ENCODE measurements at places on chromosomes 1 and 21. TPM values are rescaled to one million over a fixed set of nuclear protein-coding genes. Genes with fewer than 3 reads are reported as not detected.

- DNase-seq, result no peak
Measured at GRCh38 chr21:26491663-26492062, 81.4 kb downstream of the CYYR1 start.

DNA sequence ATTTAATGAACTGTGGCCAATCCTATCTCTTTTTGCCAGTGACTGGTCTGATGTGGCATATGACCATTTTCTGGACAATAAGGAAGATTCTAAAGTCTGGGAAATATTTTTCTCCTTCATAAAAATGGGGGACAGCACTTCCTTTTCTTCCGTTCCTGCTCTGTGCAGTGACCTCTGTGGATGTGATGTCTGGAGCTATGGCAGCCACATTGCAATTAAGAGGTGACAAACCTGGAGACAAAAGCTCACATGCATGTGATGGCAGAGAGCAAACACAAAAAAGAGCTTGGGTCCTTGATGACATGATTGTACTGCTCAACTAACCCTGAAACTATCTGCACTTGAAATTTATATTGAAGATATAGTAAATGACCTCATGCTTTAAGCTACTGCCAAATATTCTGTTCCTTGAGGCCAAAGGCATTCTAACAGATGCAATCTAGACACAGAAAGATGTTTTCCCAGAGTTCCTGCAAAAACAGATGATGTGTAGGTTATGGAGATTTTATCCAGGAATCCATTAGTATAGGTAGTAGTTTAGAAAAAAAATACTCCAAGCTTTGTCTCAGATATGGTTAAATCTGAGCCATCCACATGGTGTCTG lies 2.2 kb upstream of the MAGI3 start:
- DNase-seq, result no peak

DNA sequence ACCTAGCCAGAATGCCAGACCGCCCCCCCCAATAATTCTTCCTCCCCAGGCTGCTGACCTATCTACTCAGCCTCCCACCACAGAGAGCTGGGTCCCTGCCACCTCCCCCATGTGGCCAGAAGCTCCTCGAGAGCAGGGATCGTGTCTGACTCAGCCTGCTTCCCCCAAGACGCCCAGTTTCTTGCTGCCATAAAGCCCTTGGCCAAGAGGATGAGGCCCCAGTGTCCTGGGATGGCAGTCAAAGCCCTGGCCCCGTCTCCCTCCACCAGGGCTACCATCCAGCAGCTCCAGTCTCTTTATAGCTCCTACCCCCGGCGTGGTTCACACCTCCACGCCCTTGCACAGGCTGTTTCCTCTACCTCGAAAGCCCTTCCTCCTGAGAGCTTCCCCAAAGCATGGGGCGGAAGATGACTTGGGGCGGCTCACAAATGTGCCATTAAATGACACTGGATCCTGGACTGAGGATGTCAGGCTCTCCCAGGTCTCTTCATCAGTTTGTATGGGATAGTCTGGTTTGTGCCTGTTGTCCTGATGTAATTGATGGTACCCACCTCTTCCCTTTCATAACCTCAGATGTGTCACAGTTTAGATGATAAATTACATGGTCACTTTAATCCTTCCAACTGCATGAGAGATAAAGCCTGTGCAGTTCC lies 13.2 kb downstream of the ADGRB2 start:
- peak; percentile 20 for DNase-seq

DNA sequence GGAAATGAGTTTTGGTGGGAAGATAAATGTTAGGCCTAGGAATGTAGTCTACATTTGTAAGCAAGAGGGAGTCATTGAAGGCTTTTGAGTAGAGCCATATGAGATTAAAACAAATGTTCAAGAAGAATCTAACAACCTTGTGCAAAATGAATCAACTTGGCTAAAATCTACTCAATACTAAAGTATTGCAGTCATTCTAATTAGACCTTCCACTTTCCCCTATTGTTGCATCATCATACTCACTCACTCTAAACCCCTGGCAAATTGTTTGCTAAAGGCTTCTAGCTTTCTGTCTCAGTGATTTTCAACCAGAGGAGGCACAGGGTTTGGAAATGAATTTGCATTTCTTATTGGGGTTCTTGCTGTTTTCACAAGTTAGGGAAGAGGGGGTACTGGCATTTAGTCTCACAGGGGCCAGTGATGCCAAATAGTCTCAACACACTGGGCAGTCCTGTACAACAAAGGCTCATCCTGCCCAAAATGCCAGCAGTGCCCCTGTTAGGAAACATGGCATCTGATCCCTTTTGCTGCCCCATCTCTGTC lies 85.3 kb downstream of the SEC16B start:
- no peak for DNase-seq

Gene MROH7
- 0.12 TPM for total RNA-seq

Measured in activated CD4-positive, alpha-beta T cell treated with anti-CD3 and anti-CD28 coated beads, Interleukin-2, amount 10 ng/mL, durations not matched to agents 7 days and 5 days (primary cell).